ENCODE measurements at places on chromosomes 13 and 19. TPM values are rescaled to one million over a fixed set of nuclear protein-coding genes. Genes with fewer than 3 reads are reported as not detected.

Gene SIRT2
- 65.5 TPM for total RNA-seq

Gene IL4I1
- total RNA-seq, result 0.41 TPM

DNA sequence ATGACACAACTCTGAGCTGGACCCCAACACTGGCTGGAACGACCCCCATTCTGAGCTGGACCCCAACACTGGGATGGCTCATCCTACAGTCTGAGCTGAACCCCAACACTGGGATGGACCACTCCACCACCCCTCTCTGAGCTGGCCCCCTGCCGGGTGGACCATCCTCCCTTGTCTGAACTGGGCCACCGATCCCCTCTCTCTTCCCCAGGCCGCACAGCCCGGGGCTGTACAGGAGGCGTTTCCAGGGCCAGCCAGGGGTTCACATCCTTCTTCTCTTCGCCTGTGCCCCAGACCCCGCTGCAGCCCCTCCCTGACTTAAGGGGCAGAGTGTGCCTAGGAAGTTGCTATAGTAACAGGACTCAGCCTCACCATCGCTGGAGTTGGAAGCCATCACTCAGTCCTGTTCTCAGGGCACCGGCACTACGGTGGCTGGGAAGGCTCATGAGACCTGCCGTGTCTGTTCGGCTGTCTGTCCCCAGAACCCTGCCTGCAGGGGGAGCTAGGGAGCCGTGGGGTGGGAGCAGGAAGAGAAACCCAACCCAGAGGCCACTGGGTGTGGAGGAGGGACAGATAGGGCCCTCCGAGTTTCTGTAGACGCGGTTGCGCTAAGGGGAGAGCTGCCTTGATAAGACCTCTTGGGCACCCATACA is 3.7 kb downstream of the PRKACA start:
- peaks cover 62% of the 10 kb centered on the region for H3K4me1 ChIP-seq
- H3K27ac ChIP-seq, result peak overlapping the region; percentile 100
- no peaks in the 10 kb centered on the region for H3K27me3 ChIP-seq
- DNase-seq, result no peak
- H3K36me3 ChIP-seq, result no peaks in the 10 kb centered on the region
- H3K4me3 ChIP-seq, result no peak overlapping the region

DNA sequence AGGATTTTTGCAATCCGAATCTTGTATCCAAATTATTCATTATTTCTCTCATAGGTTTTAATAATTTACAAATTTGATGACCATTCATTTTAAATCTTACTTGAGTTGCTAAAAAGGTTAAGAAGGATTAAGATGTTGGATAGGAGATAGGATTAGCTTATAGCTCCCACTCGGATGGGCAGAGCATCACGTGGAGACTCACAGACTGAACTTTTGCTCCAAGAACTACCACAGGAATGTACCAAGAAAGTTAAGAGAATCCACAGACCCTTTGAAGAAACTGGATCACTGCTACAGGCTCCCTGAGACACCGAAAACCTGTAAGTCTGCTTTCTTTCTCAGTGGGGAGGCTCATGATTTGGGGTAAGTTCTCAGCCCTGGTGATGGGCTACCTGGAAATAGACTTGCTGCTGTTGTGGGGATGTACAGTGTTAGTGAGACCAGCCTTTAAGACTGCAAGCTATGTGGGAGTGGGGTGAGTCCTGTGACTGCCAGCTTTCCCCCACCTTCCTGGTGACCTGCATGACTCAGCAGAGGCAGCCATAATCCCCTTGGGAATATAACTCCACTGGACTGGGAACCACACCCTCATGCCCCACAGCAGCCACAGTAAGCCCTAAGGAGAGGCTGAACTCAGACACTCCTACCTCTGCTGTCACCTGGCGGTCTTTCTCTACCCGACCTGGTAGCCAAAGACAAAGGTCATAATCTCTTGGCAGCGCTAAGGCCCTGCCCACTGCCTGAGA is 1458.0 kb downstream of the OLFM4 start:
- no peak overlapping the region for H3K4me3 ChIP-seq
- no peaks in the 10 kb centered on the region for H3K27me3 ChIP-seq
- no peaks in the 10 kb centered on the region for H3K36me3 ChIP-seq
- DNase-seq, result no peak
- no peak overlapping the region for H3K27ac ChIP-seq
- H3K4me1 ChIP-seq, result no peaks in the 10 kb centered on the region

DNA sequence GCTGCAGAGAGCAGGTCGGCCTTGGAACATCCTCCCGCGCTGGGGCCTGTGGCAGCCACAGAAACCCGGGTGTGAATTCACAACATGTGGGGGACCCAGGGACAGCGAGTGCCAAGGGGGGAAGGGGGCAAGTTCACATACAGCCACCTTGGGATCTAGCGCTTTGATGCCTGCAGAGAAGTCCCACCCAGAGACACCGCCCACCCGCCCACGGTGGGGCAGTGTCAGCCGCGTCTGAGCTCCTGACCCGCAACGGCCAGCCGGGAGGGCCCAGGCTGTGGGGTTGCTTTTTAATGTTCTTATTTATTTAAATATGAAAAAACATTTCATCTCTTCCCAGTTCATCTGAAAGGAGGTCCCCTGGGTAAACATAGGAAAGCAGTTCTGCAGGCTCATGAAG is 12.9 kb downstream of the MYDGF start:
- peak overlapping the region; percentile 35 for H3K27ac ChIP-seq
- no peaks in the 10 kb centered on the region for H3K27me3 ChIP-seq
- H3K36me3 ChIP-seq, result peaks cover 25% of the 10 kb centered on the region
- H3K4me3 ChIP-seq, result no peak overlapping the region
- no peaks in the 10 kb centered on the region for H3K4me1 ChIP-seq

DNA sequence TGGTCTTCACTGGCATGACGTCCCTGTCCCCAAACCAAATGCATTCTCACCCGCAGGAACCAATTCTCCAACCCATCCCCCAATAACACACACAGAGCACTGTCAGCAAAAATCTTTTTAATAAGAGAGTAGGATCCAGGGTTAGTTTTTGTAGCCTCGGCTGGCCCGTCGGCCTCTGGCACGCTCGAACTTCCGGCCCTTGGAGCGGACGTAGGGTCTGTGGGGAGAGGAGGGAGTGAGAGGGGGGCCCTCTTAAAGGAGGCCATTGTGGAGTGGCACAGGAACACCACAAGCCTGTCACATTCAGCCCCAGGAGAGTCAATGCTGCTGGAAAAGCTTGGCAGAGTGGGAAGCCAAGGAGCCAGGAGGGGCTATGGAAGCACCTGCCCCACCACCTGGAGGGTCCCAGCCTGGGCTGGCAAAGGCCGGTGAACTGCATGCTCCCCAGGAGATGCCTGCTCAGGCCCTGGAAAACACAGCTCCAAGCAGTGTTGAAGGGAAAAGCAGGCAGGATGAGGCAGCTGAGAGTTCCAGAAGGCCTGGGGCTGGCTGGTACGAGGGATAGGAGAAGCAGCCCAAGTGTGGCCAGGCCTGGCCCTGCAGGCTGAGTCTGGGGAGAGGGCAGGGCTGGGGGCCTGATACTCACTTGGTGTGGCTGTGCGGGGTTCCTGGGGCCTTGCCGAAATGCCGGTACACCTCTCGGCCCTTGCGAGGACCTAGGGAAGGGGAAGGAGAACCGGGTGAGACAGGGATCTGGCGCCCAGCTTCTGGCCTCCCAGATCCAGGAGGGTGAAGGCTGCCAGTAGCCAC is 560 bp upstream of the FAM83E start:
- peak overlapping the region; percentile 9 for H3K27ac ChIP-seq
- no peak for DNase-seq
- no peak overlapping the region for H3K4me3 ChIP-seq
- H3K36me3 ChIP-seq, result peaks cover 30% of the 10 kb centered on the region
- no peaks in the 10 kb centered on the region for H3K27me3 ChIP-seq
- H3K4me1 ChIP-seq, result peaks cover 32% of the 10 kb centered on the region

DNA sequence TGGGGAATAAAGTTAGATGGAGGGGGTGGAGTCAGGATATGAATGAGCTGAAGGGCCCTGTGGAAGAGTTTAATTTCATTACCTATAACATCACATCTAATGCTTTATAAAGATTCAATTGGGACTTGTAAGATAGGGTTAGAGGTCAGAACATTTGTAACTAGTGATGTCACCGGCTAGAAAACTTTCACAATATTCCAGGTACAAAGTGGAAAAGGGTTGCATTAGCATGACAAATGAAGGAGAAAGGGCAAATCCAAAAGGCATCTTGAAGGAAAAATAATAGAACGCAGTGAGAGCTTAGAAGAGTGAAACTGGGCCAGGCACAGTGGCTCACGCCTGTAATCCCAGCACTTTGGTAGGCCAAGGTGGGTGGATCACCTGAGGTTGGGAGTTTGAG is 7.6 kb downstream of the MBNL2 start:
- no peak for DNase-seq
- peaks cover 81% of the 10 kb centered on the region for H3K4me1 ChIP-seq
- no peaks in the 10 kb centered on the region for H3K36me3 ChIP-seq
- H3K27ac ChIP-seq, result peak overlapping the region; percentile 94
- H3K27me3 ChIP-seq, result no peaks in the 10 kb centered on the region

GRCh38 chr13:90493667-90494066 is 853.8 kb upstream of the MIR17HG start:
- H3K4me3 ChIP-seq, result no peak overlapping the region
- no peaks in the 10 kb centered on the region for H3K36me3 ChIP-seq
- H3K27me3 ChIP-seq, result no peaks in the 10 kb centered on the region
- no peak for DNase-seq

DNA sequence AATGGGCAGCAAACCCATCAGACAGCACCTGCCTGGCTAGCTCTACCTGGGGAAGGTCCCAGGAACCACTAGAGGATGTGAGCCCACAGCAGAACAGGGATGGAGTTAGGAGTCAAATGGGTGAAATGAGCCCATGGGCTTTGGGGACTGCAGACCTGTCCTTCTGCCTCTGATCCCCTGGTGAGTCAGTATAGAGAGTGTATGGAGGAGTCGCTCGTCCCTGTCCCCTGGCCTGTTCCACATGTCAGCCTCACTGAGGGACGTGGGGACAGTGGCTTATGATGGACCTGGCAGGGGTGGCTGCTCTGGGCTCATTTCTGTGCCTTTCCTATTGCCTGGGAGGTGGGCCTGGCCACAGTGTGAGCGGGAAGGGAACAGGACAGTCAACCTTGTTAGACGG is 4.0 kb downstream of the CEACAM1 start:
- no peaks in the 10 kb centered on the region for H3K4me1 ChIP-seq
- no peak overlapping the region for H3K27ac ChIP-seq
- no peak for DNase-seq
- no peak overlapping the region for H3K4me3 ChIP-seq
- H3K36me3 ChIP-seq, result no peaks in the 10 kb centered on the region

GRCh38 chr13:53151336-53152056 is 122.9 kb downstream of the OLFM4 start:
- no peak for DNase-seq
- H3K4me1 ChIP-seq, result no peaks in the 10 kb centered on the region
- no peaks in the 10 kb centered on the region for H3K36me3 ChIP-seq

DNA sequence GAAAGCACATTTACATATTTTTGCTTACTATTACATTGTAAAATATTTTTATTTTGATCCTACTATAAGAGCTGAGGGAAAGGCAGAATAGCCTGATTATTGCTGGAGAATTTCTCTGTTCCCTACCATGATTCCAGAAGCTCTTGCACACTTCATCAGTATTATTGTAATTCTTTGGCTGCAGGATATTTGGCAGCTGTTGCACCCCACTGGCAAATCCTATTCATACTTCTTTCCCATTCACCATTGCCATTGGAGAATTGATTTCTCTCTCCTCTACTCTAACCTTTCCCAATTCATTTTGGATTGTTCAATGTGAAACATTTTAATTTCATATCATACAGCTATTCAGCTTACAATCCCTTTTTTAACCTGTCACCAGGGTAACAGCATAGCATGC is 238.0 kb downstream of the GGACT start:
- no peak overlapping the region for H3K27ac ChIP-seq
- no peak overlapping the region for H3K4me3 ChIP-seq
- no peaks in the 10 kb centered on the region for H3K4me1 ChIP-seq
- no peak for DNase-seq
- H3K36me3 ChIP-seq, result no peaks in the 10 kb centered on the region
- no peaks in the 10 kb centered on the region for H3K27me3 ChIP-seq

- no peaks in the 10 kb centered on the region for H3K4me1 ChIP-seq
- H3K27me3 ChIP-seq, result no peaks in the 10 kb centered on the region
- no peak overlapping the region for H3K27ac ChIP-seq
These were observed 292.1 kb downstream of the DNAJC15 start for GRCh38 chr13:43315522-43315921.

- no peaks in the 10 kb centered on the region for H3K4me1 ChIP-seq
- no peak overlapping the region for H3K4me3 ChIP-seq
- no peak for DNase-seq
- no peaks in the 10 kb centered on the region for H3K27me3 ChIP-seq
These were observed 66.6 kb downstream of the GGACT start for GRCh38 chr13:100521851-100522617.

- H3K27ac ChIP-seq, result no peak overlapping the region
- H3K27me3 ChIP-seq, result no peaks in the 10 kb centered on the region
- no peaks in the 10 kb centered on the region for H3K36me3 ChIP-seq
These were observed 1582.8 kb downstream of the OLFM4 start for GRCh38 chr13:54611390-54611789.

- no peak overlapping the region for H3K4me3 ChIP-seq
- no peaks in the 10 kb centered on the region for H3K27me3 ChIP-seq
- no peak overlapping the region for H3K27ac ChIP-seq
- no peaks in the 10 kb centered on the region for H3K36me3 ChIP-seq
- no peaks in the 10 kb centered on the region for H3K4me1 ChIP-seq
These were observed 43.1 kb downstream of the PAN3 start for GRCh38 chr13:28181413-28181812.

DNA sequence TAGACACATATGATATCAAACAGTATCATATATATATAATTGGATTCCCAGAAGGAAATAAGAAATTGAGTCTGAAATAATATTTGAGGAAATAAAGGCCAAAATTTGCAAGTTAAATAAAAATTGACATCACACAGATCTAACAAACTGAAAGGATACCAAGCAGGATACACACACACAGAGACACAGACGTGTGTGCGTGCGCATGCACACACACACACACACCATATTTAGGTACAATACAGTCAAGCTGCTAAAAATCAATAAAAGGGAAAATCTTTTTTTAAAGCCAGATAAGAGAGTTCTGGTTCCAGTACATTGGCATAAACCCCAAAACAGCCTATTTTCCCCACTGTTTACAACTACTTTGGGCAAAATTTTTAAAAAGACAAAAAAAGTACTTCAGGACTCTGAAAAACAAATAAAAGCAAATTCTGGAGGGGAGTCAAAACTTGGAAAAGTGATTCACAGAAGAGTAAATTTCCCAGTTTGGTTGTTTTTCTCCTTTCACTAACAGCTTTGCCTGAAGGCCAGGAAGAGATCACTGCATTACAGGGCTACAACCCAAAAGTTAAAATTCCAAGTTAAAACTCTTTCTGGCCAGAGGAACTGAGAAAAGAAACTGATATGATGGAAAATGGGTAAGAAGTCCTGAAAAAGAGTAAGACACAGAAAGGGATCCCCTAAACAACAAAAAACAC is 16.2 kb downstream of the MYCBP2 start:
- no peaks in the 10 kb centered on the region for H3K36me3 ChIP-seq
- no peak overlapping the region for H3K27ac ChIP-seq
- no peak for DNase-seq
- peaks cover 68% of the 10 kb centered on the region for H3K4me1 ChIP-seq

Data from sigmoid colon (tissue), 7 donors.